ENCODE measurements at places on chromosomes 2 and 18.

DNA sequence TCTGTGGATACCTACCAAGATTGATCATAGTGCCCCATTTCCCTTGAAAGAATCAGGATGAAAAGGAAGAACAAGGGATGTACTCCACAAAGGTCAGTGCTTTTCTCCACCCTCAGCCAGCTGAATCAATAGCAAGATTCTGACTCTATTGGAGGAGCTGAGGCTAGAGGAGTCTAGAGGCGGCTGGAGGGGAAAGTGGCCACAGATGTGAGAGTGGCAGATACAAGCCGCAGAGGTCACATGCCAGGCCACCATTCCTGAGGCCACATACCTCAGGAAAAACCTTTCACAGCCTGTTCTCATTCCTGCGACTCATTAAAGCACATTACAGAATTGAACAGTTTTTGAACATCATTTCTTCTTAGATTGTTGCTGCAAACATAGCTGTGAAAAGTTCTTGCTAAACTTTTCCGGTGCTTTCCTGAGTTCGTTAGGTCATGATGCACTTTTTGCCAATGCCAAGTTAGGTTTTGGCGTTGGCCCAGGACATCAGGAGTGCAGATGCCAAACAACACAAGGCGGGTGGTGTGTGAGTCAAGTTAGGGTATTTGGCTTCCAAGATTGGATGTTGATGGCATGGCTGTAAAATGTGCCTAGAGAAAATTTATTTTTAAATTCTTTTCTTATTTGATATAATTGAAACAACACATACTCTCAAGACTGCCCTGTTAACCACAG, 160.7 kb upstream of the SP5 start:
- no peak for DNase-seq

GRCh38 chr2:241895712-241896641, 26.4 kb downstream of the RTP5 start:
- DNase-seq = no peak

DNA sequence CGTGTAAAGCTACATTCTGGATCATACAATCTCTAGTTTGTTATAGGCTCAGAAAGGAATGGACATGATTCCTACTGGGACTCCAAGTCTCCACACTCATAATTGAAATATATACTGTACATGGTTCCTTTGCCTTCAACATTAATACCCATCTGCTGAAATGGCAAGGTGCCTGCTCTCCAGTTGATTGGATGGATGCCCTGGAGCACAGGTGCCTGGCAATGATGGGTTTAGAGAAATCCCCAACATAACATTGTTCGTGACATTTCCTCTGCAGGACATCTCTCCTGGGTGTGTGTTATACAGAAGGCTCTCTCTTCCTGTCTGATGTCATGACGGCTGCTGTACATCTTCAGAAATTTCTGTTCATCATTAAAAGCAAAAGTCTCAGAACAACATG, 449.7 kb upstream of the CWC22 start:
- no peak for DNase-seq

- DNase-seq = no peak
Observed at GRCh38 chr2:5697562-5697961, 5.4 kb downstream of the SOX11 start.

GRCh38 chr2:236662231-236663185, 92.9 kb downstream of the ACKR3 start:
- DNase-seq = no peak

DNA sequence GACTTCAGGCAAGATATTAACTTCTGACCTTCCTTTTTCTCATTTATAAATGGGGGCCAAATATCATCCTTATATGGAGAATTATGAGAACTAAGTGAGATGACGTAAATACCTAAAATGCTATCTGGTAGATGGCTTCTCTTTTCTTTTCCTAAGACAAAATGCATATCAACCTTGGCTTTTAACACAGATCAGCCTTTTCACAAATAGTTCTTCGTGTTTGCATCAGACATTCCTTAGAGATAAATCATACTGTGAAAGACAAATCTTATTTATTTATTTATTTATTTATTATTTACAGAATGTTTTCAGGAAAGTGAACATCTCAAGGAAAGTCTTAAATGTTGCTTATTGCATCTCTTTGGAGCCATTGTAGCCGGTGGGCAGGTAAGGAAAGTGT, 62.8 kb downstream of the NBEAL1 start:
- DNase-seq = no peak

GRCh38 chr18:74577019-74577418, 20.7 kb upstream of the ZNF407 start:
- no peak for DNase-seq

- no peak for DNase-seq
Observed at GRCh38 chr2:106124905-106125549, 69.1 kb downstream of the UXS1 start.

GRCh38 chr2:200156166-200156835, 150.2 kb upstream of the SPATS2L start:
- DNase-seq = no peak

GRCh38 chr2:144461308-144461766, 58.6 kb downstream of the ZEB2 start:
- no peak for DNase-seq

DNA sequence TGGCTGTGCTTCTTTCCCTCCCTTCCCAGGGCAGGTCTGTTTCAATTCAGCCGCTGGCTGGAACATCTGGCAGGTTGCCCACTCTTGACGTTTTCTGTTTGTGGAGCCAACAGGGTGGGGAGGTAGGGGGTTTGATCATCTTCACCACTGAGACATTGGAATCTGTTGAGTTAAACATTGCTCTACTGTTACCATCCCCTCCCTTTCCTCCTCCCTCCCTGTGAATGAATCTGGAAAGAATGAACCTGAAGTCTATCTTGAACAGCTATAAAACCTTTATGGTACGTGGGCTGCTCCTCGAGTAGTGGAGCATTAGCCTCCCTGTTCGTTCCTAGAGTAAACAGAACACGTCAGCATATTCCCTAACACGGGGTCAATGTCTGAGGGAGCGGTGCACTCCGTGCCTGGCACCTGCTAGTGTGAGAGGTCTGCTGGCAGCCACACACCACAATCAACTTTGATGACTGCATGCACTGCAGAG, 249.9 kb upstream of the RBBP8 start:
- no peak for DNase-seq

DNA sequence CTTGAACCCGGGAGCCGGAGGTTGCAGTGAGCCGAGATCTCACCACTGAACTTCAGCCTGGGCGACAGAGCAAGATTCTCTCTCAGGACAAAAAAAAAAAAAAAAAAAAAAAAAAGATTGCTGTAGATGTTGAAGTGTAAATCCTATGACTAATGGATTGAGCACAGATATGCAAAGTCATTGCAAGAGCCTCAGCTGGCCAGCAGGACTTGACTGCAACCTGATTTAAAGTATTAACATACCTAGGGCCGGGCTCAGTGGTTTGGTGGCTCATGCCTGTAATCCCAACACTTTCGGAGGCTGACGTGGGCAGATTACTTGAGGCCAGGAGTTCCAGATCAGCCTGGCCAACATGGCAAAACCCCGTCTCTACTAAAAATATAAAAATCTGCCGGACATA, 103.4 kb upstream of the MSH2 start:
- DNase-seq = no peak

GRCh38 chr2:98416383-98417159, 28.1 kb upstream of the INPP4A start:
- DNase-seq = no peak

GRCh38 chr2:21599417-21599816, 475.6 kb downstream of the TDRD15 start:
- DNase-seq = no peak

- DNase-seq = no peak
Observed at GRCh38 chr2:159283529-159283928, 3.0 kb downstream of the WDSUB1 start.

GRCh38 chr2:172273910-172274571, 153.3 kb upstream of the ITGA6 start:
- no peak for DNase-seq

DNA sequence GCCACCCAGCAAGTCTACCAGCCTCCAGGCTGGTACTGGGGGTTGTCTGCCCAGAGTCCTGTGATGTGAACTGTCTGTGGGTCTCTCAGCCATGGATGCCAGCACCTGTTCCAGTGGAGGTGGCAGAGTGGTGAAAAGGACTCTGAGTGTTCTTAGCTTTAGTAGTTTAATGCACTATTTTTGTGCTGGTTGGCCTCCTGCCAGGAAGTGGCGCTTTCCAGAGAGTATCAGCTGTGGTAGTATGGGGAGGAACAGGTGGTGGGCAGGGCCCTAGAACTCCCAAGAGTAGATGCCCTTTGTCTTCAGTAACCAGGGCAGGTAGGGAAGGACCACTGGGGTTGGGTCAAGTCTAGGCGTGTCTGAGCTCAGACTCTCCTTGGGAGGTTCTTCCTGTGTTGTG, 356.7 kb downstream of the STK39 start:
- DNase-seq = no peak

DNA sequence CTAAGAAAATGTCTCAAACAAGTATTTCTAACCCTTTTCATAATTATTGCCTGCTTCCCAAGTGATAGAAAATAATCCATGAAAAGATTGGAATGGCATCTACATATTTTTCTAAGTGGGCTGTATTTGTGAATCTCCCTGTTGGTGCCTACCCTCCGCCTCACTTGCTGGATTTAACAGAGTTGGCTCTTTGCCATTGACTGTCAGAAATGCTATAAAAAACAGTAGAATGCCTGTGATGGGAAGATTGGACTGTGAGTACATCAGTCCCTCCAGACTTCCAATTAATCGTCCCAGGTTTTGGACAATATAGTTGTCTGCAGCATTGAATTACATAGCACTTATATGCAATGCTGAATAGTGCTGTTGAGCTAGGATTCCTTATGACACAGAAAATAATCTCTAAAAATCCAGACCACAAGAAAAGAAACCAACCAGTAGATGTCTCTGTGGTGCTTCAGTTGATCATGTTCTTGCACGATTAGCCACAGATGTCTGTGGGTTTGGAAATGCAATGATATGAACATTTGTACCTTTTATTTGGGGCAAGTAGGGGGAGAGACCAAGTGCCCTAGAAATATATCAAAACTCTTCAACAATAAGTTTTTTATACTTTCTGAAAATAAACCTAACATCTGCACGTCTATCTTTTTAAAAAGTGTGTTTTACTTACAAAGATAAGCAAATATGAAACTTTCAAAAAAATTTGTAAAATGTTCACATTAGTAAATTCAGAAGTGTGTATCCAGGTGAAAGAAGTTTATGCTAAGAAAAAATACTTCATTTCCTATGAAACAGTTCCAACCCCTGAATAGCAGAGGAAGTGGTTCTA, 88.5 kb downstream of the DYNAP start:
- peak; percentile 63 for DNase-seq

DNA sequence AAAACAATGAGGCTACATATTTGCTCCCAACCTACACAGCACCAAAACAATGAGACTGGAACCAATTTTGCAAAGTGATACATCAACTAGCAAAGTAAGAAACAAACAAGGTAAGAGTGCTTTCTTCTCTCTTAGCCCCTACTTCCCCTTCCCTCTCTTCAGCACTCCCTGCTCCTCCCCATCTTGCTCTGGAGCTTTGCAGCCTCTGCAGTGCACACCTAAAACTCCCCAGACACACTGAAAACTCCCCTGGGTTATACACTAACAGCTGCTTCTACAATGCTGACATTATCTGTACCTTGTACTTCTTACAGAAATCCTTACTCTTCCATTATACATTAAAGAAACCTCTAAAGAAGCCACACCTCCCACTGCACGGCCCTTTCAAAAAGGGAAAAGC, 93.7 kb downstream of the RBMS1 start:
- no peak for DNase-seq

DNA sequence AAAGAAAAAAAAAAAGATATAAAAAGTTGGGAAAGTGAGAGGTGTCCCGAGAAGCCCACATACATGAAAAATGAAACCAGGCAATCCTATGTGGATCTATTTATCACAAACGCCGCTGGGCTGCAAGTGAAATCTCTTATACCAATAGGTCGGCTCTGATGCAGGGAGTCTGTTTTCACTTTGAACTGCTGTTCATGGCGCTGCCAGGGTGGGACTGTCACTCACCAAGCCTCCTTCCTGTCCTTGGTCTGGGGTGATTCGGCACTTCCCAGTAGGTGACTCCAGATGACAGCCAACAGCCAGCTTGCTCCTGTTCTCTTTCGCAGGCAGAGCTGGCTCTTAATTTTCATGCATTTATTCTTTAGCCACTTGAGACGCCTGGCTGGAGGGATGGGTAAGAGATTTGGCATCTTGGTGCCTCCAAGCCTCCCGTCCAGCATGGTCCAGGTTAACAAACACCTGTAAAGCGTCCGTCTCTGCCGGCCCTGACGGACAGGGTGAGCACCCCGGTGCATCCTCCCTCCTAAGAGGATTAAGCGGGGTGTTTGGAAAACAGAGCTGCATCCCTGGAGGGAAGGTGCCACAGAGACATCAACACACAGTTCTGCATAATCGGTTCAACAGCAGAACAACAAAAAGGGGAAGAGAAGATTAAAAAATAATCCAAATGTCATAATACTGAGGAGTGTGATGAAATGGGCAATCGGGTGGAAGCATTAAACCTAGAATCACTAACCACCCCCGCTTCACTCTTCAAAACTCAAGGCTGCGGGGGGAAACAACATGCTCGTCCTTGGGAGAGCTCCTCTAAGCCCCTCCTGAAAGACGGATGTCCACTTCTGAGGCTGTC, 58.7 kb downstream of the STEAP3 start:
- no peak for DNase-seq

DNA sequence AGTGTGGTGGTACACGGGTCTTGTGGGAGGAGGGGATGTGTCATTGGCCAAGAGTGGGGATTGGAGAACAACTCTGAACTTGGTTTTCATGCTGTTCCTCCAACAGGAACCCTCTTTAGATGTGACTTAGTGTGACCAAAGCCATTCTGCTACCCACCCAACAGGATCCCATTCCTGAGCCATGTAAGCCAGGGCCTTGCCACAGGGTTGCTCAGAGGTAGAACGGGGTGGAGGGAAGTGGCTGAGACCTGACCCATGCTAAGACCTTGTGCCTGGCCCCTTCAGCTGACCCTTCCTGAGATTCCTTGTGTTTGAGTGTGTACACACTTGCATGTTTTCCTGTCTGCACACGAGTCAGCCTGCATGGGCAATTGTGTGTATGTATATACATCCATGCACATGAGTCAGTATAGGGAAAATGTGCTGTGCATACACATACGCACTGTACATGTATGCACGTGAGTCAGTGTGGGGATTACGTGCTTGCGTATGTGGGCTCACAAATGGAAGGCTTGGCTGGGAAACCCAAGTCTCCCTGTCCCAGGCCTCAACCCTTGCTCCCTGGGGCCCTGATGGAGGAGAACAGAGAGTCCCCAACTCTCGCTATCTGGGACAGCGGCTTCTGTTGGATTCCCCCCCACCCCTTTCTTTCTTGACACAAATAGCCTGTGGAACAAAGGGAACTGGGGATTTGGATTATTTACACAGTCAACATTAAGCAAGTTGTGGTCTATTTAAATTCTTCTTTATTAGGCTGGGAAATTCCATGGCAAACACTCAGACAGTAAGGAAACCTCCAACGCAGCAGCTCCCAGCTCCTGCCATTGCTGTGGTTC, 339.8 kb downstream of the DYSF start:
- no peak for DNase-seq

DNA sequence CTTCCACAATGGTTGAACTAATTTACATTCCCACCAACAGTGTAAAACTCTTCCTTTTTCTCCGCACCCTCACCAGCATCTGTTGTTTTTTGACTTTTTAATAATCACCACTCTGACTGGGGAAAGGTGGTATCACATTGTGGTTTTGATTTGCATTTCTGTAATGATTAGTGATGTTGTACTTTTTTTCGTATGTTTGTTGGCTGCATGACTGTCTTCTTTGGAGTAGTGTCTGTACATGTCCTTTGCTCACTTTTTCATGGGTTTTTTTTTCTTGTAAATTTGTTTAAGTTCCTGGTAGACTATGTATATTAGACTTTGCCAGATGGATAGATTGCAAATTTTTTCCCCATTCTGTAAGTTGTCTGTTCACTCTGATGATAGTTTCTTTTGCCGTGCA, 574.8 kb downstream of the KCNJ3 start:
- no peak for DNase-seq

All from forelimb muscle (tissue), 1 donor.